Right lung (tissue), 10 donors: ENCODE measurements at places on chromosomes 1 and 21.

DNA sequence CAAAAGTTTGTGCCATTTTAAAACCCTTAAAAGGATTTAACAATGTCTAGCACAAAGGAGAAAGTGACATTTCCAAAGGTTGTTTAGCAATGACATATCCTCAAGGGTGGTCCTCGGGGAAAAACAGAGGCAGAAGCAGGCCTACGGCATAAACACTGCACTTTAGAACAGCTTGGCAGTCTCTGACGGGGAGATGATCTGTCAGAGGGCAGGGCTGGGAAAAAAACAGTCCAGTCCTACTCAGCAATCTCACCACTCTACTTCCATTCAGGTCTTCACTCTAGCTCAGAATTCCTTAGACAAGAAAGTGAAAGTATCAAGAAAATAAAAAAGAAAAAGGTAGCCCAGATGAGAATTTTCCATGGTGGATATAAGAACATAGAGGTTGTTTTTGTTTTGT is 4.1 kb downstream of the CRYZ start:
- no peak for DNase-seq

- DNase-seq: no peak
Measured at GRCh38 chr1:174892016-174892415, 107.7 kb upstream of the CACYBP start.

DNA sequence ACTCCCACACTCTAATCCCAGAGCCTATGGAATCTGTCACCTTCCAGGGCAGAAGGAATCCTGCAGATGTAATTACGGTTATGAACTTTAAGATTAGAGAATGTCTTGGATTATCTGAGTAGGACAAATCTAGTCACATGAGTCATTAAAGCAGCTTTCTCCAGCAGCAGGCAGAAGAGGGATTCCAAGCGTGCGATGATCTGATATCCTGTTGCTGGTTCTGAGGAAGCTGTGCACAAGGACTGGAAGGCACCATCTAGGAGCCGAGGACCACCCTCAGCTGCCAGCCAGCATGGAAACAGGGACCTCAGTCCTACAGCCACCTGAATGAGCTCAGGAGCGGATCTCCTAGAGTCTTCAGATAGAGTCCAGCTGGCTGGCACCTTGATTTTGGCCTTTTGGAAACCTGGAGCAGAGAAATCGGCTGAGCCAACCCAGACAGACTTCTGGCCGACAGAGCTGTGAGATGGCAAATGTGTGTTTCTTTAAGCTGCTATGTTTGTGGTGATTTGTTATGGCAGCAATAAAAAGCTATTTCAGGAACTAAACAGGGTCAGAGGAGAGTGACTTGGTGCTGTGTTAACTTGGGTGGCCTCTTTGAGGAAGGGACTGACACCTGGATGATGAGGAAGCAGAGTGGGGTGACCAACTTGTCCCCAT is 34.5 kb downstream of the LRRN2 start:
- no peak for DNase-seq

GRCh38 chr1:52403566-52404115 is 582 bp downstream of the ORC1 start:
- DNase-seq: no peak

DNA sequence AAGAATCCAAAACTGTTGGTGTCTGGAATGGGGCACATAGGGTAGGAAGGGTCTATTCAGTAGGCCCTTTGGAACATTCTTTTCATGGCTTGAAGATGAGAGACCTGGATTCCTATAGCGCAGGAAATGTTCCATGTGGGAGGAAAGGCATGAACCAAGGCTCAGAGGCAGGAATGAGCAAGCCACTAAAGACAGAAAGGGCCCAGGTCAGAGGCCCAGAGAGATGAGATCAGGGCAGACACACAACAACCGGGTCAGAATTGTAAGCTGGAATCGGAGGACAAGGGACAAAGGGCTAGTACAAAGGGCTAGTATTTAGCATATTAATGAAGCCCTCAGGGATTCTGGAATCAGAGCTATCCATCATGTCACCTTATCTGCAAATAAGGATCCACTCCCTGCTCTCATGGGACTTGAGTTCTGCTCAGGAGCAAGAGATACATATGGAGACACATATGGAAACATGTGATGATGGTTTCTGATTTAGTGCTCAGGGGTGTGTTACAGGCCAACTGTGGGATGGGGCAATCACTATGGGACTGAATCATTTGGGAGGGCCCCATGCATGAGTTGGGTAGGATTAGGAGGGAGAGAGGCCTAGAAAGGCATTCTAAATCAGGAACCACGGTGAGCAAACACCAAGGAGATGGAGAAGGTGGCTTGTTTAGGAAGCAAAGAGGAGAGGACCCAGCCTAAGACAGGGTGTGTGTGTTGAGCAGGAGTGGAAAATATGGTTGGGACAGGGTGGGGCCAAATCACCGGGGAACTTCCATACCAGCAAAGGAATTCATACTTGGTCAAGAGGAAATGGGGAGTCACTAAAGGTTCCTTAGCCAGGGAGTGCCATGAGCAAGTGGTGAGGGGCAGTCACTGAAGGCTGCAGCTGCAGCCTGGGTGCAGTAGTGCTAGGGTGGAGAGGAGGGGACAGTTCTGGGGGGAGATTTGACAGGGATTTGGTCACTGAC is 8.6 kb downstream of the NECTIN4 start:
- DNase-seq: no peak

GRCh38 chr21:41802198-41802584 is 35.3 kb upstream of the RIPK4 start:
- DNase-seq: no peak

- DNase-seq: no peak
Measured at GRCh38 chr1:239186487-239186886, 199.9 kb upstream of the CHRM3 start.

GRCh38 chr1:109634292-109634691 is 14.7 kb downstream of the AMPD2 start:
- no peak for DNase-seq
